CD4-positive, alpha-beta memory T cell (primary cell): ENCODE measurements at places on chromosomes 4 and X. TPM values are rescaled to one million over a fixed set of nuclear protein-coding genes. Genes with fewer than 3 reads are reported as not detected.

The GATA1 gene
- total RNA-seq, result not detected

GRCh38 chrX:57177070-57177469 lies 39.9 kb upstream of the SPIN2A start:
- H3K27ac ChIP-seq, result no peak overlapping the region
- H3K4me1 ChIP-seq, result no peaks in the 10 kb centered on the region
- H3K36me3 ChIP-seq, result no peaks in the 10 kb centered on the region
- no peaks in the 10 kb centered on the region for H3K27me3 ChIP-seq
- H3K4me3 ChIP-seq, result no peak overlapping the region

DNA sequence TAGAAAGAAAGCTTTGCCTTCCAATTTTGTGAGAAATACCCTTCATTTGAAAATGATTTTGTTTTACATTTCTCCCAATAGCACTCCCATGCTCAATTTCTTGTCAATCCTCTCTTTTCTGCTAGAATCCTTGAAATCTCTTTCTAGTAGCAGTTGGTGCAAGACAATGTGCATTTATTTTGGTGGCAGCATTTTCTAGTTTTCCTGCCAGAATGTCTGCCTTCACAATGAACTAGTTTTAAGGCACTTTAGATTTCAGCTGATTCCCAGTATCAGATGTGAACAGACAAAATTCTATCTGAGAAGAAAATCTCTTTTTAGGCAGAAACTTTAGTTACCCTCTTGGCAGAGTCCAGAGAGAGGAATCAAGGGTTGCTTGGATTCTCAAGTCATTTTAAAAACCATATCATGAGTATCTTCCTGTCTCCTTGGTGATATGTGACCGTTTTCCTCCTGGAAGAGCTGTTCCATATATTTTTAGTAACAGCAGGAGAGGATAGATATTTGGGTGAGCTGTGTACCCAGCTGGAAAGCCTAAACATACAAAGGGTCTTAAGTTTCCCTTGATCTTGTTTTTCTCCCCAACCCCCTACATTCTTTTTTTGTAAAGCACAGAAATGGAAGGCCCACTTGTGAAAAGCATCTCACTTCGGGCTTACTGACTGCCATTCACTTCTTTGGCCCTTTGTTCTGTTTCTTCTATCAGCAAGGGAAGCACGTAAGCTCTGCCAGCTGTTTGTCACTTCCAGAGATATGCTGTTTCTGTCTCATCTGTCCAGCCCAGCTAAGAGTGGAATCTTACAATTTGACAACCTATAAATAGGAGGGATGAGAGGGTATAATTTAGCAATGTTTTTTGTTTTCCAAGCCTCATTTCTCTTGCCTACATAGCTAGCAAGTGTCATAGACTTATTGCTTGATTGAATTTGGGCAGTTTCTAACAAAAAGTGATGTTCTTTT lies 38.7 kb downstream of the TSPAN7 start:
- no peak overlapping the region for H3K27ac ChIP-seq
- no peaks in the 10 kb centered on the region for H3K27me3 ChIP-seq
- no peaks in the 10 kb centered on the region for H3K4me1 ChIP-seq

- H3K27ac ChIP-seq, result no peak overlapping the region
- no peaks in the 10 kb centered on the region for H3K4me1 ChIP-seq
These were observed 115.0 kb upstream of the LDB2 start for GRCh38 chr4:17013382-17014006.

GRCh38 chr4:183300655-183301054 lies 19.4 kb downstream of the CLDN22 start:
- H3K27ac ChIP-seq, result no peak overlapping the region
- no peaks in the 10 kb centered on the region for H3K36me3 ChIP-seq
- H3K4me1 ChIP-seq, result no peaks in the 10 kb centered on the region
- DNase-seq, result no peak
- H3K27me3 ChIP-seq, result no peaks in the 10 kb centered on the region

DNA sequence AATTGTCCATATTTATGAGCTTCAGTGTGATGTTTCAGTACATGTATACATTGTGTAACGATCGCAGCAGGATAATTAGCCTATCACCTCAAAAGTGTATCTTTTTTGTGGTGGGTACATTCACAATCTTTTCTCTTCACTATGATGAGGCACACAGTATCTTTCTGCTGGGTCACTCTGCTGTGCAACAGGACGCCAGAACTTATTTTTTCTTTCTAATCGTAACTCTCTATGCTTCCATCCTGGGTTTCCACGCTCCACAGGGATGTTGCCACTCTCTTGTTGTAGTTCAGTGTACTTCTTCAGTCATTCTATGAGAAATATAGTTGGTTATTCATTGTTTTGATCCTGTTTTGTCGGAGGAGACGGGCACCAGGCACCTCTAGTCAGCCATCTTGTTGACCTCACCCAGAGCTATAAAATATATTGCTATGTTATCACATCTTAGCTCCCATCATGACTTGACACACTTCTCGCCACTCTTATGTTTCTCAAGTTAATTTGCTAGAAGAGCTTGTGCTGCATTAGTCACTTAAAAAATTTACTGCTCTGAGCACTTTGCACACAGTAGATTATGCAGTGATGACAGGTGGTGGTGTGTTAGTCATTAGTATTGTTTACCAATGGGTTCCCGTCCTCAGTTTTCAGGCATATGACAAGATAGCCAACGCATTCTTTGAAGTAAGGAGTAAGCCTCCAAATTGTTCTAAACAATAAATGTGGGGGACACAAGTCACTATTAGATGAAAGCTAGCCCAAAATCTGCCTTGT lies 1002.7 kb upstream of the PCDH7 start:
- no peaks in the 10 kb centered on the region for H3K4me1 ChIP-seq
- no peak overlapping the region for H3K4me3 ChIP-seq
- no peaks in the 10 kb centered on the region for H3K36me3 ChIP-seq
- no peak overlapping the region for H3K27ac ChIP-seq
- DNase-seq, result no peak
- no peaks in the 10 kb centered on the region for H3K27me3 ChIP-seq

GRCh38 chr4:96649536-96649935 lies 809.6 kb downstream of the PDHA2 start:
- no peak for DNase-seq
- H3K4me3 ChIP-seq, result no peak overlapping the region
- no peaks in the 10 kb centered on the region for H3K36me3 ChIP-seq
- H3K27me3 ChIP-seq, result no peaks in the 10 kb centered on the region
